ENCODE measurements at places on chromosomes 7 and 10. TPM values are rescaled to one million over a fixed set of nuclear protein-coding genes. Genes with fewer than 3 reads are reported as not detected.

The SKAP2 gene
- 7.8 TPM for total RNA-seq

DNA sequence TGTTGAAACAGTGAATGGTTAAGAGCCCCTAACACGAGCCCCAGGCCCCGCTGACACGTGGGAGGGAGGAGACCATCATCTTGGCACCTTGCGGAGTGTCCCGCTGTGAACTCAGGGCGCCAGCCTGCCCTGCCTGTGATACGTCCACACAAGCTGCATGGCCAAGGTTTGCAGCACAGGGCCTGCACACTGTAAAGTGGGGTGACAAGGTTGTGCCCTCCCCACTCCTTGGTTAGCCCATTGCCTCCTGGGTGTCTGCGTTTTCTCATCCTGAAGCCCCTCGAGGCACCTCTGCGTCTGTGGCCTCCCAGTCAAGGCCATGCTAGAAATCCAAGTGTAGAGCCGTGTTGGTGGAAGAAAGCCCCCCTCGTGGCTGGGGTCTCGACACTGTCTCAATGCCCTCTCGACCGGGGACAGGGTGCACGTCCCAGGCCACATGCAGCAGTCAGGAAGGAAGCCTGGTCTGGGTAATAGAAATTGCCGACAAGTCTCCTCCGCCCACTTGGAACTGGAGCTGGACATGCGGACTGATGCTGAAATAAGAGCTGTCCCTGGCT, 192.1 kb downstream of the DNAJB6 start:
- DNase-seq = no peak

- no peak for DNase-seq
Measured at GRCh38 chr7:90216080-90216674, 4.6 kb downstream of the STEAP2 start.

- no peak for DNase-seq
Measured at GRCh38 chr7:30851651-30852307, 59.9 kb upstream of the AQP1 start.

- no peak for DNase-seq
Measured at GRCh38 chr7:35405461-35405860, 151.6 kb upstream of the TBX20 start.

The MYPN gene
- not detected for total RNA-seq

The CHRM2 gene
- total RNA-seq = not detected

DNA sequence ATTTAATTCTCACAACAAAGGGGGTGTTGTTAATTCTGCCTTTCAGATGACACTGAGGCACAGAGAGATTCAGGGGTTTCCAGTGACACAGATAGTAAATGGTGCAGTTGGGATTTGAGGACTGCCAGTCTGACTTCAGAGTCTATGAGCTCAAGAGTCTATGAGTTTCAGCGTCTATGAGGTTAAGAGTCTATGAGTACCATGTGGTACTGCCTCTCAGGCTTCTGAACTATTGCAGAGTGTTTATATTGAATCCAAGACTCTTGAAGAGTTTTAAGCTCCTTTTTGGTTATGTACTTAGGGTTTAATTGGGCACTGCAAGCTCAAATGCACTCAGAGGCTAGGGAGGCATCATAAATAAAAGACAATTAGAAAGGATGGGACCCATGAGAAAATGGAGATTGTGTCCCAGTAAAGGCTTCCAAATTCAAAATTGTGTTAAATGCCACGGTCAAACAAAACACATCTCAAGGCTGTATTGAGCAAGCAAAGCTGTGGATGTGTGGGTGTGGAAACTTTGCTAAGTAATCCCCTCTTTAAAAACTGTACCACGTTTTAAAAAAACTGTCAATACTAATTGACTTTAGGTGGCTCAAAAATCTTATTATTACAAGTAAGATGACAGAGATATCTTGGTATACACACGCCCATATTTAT, 123.9 kb upstream of the FAM171A1 start:
- no peak for DNase-seq

DNA sequence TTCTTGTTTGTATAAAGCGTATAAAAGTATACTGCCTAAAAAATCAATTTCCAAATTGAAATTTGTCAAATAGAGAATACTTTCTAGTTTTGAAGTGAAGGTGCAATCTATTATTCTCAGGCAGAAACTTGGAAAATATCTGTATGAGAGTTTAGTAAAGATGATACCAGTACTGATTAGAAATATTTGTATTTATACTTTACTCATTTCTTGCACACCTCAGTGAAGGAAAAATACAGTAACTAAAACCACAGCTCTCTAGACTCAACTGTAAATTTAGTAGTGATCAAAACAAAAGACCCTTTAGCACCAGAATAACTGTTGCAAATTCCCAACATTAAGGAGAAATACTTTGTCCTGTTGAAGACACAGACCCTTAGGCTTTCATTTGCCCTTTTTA, 71.3 kb upstream of the CYP26C1 start:
- no peak for DNase-seq

The GIMAP5 gene
- total RNA-seq = 53.3 TPM

The EPO gene
- not detected for total RNA-seq

GRCh38 chr10:44897049-44897448, 14.1 kb upstream of the TMEM72 start:
- DNase-seq = no peak

The NKX1-2 gene
- not detected for total RNA-seq

DNA sequence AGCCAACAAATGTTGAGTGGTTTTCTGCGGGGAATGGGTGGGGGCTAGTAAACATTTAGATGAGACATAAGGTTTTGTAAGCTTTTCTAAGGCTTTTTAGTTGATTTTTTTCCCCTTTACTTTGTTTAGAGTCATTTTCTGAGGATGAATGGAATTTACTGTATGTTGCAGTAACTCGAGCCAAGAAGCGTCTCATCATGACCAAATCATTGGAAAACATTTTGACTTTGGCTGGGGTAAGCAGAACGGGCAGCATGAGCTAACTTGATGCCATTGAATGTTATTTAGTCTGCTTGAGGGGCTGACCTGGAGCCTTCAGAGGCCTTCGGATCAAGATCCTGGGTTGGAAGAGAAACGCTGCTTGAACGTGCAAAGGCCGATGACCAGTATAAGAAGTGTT, 37.3 kb downstream of the FBH1 start:
- DNase-seq = no peak

DNA sequence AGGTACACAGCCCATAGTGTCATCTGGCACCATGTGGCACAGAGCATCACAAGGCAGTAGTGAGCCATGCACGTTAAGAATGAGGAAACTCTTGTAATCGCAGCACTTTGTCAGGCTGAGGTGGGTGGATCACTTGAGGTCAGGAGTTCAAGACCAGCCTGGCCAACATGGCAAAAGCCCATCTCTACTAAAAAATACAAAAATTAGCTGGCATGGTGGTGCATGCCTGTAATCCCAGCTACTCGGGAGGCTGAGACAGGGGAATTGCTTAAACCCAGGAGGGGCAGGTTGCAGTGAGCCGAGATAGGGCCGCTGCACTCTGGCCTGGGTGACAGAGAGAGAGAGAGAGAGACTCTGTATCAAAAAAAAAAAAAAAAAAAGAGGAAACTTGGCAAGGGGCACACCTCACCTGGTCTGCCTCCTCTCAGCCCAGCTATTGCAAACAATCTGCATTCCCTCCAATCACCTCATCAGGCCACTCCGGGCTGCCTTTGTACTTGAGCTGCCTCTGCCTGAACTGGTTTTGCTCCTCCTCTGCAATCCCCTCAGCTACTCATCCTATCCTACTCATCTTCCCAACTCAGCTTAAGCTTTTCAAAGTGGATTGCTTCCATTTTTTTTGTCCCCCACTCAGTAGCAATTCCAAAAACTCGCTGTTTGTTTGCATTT, 46.0 kb upstream of the OPTN start:
- no peak for DNase-seq

GRCh38 chr7:52502281-52502680, 533.2 kb upstream of the POM121L12 start:
- DNase-seq = no peak

- no peak for DNase-seq
Measured at GRCh38 chr7:97479740-97480290, 252.1 kb upstream of the TAC1 start.

DNA sequence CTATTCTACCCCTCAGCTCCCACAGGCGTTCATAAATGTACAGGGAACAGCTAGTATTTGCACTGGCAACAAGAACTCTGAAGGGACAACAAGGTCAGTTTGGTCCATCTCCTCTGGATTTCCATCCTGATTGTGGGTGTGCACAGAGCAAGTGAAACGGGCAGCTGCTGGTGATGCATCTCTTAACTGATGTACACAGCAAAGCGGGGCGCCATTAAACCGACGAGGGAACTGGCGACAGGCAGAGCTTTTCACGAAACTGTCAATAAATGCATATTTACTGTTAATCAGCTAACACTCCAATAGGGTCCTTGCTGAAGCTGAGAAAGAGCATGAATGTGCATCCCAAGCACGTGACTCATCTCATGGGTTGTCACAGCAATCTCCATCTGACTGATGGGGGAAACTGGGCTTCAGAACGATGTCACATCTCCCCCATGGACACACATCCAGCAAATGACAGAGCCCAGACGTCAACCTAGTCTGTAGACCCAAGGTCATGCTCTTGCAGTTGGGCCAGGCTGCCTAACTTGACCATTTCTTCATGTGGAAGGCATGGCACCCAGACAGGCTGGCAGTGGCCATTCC, 54.2 kb downstream of the FAM53B start:
- peak; percentile 68 for DNase-seq

- no peak for DNase-seq
Measured at GRCh38 chr10:131346456-131346855, 34.9 kb upstream of the TCERG1L start.

All from activated CD4-positive, alpha-beta T cell treated with anti-CD3 and anti-CD28 coated beads for 36 hours (primary cell).